ENCODE measurements at places on chromosomes 7 and 10. TPM values are rescaled to one million over a fixed set of nuclear protein-coding genes. Genes with fewer than 3 reads are reported as not detected.
A peak's percentile ranks its signal among the peaks of the same experiment; 100 is the strongest.

GRCh38 chr7:93298671-93299070 lies 66.5 kb downstream of the VPS50 start:
- no peak for DNase-seq

DNA sequence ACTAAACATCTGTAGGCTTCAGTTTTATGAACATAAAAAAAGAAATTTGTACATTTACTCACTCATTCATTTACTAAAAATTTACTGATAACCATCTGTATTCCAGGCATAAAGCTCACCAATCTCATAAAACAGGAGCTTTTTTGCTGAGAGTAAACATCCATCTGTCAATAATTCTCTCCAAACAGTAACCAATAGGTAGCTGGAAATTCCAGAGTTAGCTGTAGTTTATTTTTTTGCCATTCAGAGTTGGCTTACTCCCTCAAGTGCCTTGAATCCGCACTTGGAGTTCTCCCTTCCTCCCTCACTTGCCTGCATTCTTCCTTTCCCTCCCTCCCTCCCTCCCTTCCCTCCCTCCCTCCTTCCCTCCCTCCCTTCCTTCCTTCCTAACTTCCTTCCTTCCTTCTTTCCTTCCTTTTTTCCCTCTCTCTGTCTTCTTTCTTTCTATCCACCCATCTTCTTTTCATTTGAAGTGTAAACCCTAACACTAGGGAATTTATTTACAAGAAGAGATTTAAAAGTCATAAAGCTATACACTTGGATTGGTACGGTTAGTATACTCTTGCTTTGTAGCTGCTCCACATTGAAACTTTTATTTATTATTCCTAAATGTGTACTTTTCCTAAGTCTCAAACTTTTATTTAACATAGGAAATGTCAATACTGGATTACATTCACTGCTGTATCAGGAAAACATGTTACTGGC lies 44.6 kb upstream of the BICC1 start:
- no peak for DNase-seq

- DNase-seq: peak; percentile 74
These were observed 651.5 kb downstream of the LRMDA start for GRCh38 chr10:76082956-76083355.

GRCh38 chr7:83162402-83163256 lies at the start of gene PCLO:
Gene PCLO (minus strand): TSS chr7:83162884. CDS start chr7:83162592, 292 bp downstream.
- DNase-seq: peak; percentile 90

DNA sequence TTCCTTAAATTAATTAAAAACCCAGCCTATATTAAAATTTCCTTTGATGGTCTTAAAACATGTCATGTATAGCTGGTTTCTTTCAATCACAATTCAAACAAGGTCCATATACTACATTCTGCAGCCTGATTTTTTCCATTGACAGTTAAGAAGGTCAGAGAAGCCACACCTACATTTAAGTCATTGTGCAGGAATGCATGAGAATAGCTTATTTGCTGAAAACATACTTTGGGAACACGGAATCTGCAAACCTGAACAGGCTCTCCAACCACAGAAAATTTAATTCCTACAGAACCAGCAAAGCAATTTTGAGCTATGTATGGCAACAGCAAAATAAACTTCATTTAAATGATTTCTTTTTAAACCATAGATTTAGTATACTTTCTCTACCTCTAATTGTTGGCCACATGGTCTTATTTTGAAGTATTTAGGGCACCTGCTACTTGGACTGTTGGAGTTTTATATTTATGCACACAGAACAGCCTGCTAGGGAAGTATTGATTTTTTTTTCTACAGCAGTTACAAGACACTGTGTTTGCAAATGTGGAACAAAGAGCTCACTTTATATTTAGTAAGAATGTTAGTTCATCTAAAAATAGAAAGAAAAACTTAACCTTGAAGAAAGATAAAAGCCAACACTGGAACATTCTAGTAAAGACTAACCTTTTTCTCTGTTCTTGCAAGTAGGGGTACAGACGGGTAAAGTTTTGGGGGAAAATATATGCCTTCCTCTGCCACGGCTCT lies 240.9 kb upstream of the IMMP2L start:
- peak; percentile 29 for DNase-seq

DNA sequence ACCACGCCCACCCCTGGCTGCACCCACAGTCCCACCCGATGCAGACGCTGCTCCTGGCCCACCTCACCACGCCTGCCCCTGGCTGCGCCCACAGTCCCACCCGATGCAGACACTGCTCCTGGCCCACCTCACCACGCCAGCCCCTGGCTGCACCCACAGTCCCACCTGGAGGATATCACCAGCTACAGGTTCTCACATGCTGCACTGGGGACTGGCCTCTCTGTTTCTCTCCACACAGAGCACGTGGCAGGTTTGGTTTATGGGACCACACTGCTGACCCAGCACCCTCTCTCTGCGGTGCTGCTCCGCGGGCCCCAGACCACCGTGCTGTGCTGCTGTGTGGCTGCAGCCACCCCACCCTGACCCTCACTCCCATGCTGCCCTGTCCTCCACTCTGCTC lies 120.9 kb downstream of the VIPR2 start:
- DNase-seq: no peak

- DNase-seq: peak; percentile 83
These were observed 12.8 kb upstream of the PROSER2 start for GRCh38 chr10:11810313-11810766.

DNA sequence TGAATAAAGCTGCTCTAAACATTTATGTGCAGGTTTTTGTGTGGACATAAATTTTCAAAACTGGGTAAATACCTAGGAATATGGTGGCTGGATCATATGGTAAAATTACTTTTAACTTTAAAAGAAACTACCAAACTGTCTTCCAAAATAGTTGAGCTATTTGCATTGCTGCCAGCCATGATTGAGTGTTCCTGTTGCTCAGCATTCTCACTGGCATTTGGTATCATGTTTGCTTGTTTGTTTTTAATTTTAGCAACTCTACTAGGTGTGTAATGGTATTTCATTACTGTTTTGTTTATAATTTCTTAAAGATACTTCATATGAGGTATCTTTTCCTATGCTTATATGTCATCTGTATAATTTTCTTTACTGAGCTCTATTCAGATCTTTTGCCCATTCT lies 143.2 kb downstream of the POLR1F start:
- DNase-seq: no peak

GRCh38 chr10:68137171-68137570 lies 27.9 kb downstream of the MYPN start:
- no peak for DNase-seq

GRCh38 chr10:34957531-34957930 lies 132.6 kb downstream of the CUL2 start:
- no peak for DNase-seq

DNA sequence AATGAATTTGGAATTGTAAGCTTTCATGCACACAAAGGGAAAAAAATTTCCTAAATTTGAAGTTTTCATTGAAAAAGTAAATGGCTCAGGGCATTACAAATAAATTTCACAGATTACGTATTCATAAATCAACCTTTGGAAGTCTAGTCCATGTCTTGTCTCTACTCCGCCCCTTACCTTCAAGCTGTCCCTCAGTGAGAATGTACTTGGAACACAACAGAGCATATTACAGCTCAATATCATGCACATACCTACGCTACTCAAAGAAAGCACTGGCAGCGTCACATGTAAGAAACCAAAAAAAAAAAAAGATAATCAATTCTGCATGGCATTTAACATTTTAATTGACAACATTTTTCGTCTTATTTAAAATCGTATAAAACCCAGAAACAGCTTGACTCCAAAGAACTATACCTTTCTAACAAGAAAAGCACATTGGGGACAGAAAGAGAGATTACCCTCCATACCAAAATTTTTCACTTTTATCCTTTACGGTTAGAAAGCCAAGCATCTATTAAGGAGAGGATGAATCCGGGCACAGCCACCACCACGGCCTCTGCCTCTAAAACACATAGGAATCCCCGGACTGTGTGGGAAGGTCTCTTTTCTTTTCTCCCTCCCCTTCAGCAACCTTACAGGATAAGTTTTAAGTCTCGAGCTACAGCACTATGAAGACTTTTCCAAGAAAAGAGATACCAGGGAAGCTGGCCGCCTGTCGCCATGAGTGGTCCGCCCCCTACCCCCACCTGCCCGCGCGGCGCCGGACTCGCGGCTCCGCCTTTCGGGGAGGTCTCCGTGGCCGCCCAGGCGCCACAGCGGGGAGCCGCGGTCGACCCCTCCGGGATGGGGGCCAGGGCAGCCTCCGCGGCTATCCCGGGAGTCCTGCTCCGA lies 1.1 kb downstream of the JMJD1C start:
- DNase-seq: peak; percentile 30

Gene DAGLB
- total RNA-seq: 22.5 TPM

Gene SPDYE2
- not detected for total RNA-seq

Gene TACR2
- under 0.01 TPM for total RNA-seq

Gene SPDYE9
- total RNA-seq: not detected

Gene HOXA4
- not detected for total RNA-seq

Data from bronchial epithelial cell (primary cell).